Occipital lobe (tissue), 3 donors: ENCODE measurements at places on chromosomes 6 and 20. TPM values are rescaled to one million over a fixed set of nuclear protein-coding genes. Genes with fewer than 3 reads are reported as not detected.

The SLC22A16 gene
- total RNA-seq, result 0.31 TPM

DNA sequence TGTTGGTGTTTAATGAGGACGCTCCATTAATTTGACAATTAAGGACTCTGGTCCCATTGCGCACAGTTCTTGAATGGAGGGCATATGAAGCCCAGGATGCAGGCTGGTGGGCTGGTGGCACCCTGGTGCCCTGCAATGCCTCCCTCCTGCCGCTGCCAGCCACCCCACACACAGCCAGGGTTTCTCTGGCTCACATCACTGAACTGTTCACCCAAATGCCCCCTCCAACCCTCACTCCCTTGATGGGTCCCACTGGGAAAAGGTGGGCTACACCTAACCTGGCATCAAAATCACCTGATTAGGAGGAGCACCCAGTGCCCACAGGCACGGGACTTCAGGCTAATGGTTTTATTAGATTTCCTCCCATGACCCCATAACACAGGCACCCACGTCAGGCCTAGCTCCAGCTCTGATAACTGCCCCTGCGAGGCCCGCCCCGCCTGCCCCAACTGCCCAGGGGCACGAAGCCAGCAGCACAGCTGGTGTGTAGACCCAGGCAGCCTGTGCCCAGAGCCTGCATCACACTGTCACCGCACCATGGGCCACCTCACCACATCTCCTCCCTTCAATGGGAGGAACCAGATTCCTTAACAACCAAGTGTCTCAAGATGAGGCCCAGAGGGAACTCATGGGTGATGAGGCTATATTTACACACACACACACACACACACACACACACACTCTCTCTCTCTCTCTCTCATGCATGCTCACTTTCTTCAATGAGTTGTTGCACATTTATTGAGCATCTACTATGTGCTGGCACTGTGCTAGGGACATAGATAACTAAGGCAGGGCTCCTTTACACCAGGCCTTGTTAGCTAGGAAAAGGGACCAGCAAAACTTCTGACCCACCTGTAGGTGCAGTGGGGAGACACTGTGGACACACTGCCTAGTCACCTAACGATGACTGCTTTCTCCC, 107.3 kb downstream of the NOL4L start:
- DNase-seq, result no peak

- DNase-seq, result no peak
These were observed 257.5 kb upstream of the TCF21 start for GRCh38 chr6:133631421-133631820.

The BFSP1 gene
- total RNA-seq, result 0.31 TPM

The NCOA6 gene
- total RNA-seq, result 60.8 TPM

DNA sequence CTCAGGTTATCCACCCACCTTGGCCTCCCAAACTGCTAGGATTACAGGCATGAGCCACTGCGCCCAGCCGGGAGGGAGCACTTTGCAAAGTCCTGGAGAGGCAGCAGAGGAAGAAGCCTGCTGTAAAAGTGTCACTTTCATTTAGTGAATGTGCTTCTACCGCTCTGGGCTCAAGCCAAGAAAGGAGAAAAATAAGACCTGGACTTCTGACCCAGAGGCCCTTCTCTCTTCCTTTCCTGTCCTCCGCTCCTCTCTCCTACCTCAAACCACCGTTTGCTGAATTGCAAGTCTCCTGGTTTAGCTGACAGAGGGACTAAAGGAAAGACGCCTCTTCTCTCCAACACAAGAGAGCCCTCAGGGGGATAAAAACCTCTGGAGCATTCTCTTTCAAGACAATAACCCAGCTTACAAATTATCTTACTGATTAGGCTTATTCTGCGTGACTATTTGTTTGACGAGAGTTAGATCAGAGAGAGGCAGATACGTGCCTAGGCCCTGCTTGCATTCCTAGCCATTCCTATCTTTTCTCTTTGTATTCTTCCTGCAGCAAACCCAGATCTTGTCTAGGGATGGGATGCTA, 84.2 kb upstream of the SLC22A23 start:
- DNase-seq, result no peak

GRCh38 chr20:24056491-24056890, 67.9 kb upstream of the GGTLC1 start:
- DNase-seq, result no peak

DNA sequence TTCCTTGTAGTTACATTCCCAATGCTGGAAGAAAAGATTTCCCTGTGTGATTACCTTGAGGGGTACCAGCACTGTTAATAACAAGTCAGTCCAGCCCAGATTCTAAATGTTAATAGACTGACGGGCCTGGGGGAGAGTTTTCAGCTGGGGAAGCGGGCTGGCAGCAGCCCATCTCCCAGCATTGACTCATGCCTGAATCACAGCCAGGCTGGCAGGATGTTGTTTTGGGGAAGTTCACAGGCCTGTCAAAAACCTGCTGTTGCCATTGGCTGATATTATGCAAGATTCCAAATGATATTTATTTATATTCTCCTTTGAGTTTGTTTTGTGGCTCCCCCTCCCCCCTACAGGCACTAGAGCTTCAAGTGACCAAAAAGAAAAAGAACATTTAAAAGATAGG, 213.9 kb upstream of the CNR1 start:
- DNase-seq, result peak; percentile 53

The DLK2 gene
- total RNA-seq, result 7.3 TPM

GRCh38 chr20:46810448-46811223, 84.0 kb upstream of the EYA2 start:
- no peak for DNase-seq

DNA sequence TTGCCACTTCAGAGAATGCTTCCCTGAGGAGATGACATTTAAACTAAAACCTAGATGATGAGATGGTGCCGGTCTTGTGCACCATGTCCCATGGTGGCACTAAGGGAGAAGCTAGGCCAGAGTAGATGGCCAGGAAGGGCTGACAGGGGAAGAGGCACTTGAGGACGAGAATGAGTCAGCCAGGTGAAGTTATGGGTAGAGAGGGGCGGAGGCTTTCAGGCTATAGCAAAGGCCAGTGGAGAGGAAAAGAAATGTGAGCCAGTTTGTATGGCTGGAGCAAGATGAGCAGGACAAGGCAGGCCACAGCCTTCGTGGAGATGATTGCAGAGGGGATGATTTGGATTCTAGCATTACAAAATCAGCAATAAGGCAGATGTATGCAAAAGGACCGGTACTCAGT, 44.7 kb upstream of the ADGRF4 start:
- DNase-seq, result no peak

The KCNB1 gene
- total RNA-seq, result 5.8 TPM

The TUBB2A gene
- total RNA-seq, result 1,207 TPM

The AGPAT4 gene
- 73.2 TPM for total RNA-seq

DNA sequence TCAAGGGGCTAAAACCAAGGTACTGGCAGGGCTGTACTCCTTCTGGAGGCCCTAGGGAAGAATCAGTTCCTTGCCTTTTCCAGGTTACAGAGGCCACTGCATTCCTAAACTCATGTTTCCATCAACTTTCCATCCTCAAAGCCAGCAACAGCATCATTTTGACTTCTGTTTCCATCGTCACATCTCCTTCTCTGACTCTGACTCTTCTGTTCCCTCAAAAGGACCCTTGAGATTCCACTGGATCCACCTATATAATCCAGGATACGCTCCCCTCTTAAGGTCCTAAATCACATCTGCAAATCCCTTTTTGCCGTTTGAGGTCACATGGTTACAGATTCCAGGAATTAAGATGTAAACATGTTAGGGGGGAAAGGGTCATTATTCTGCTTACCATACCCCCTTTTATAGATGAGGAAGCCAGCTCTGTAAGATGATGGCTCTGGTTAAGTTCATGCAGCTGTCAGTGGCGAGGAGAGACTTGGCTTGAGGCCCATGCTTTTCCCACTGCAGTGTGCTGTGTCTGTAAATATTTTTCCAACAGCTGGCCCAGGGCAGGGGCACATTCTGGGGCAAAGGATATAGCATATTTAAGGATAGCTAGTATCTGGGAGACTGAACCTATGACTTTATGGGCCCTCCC, 114.6 kb downstream of the TNFRSF21 start:
- DNase-seq, result no peak

GRCh38 chr6:99434702-99435530, 9.8 kb upstream of the PNISR start:
- no peak for DNase-seq

GRCh38 chr6:4369616-4370015, 234.2 kb upstream of the ECI2 start:
- DNase-seq, result no peak

DNA sequence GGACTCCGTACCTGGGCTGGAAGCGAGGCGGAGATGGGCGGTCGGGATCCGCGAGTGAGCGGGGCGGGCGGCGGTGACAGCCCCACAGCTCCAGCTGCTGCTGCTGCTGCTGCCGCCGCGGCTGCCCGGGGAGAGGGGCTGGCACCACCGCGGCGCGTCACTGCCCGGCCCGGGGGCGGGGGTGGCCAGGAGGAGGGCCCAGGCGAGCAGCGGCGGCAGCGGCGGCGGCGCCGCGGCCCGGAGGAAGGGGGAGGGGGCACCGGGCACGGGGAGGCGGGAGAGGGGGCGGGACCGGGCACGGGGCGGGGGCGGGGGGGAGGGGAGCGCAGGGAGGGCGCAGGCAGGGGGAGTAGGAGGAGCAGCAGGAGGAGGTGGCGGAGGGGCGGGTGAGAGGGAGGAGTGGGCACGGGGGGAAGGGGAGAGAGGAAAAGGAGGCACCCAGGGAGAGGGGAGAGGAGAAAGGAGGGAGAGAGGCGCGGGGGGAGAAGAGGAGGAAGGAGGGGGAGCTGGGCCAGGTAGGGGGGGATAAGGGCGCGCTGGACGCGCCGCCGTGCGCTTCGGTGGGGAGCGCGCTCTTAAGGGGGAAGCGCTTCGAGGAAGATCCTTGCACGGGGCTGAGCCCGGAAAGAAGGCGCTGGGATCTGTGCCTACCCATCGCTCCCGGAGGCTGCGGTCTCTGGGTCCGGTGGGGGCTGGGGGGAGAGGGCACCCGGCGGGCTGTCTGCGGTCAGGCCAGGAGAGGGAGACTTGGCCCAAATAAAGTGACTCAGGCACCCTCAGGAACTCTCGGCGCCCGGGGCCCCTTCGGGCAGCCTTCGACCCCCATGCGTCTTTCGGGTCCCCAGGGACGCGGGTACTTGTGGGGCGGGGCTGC, 101.5 kb downstream of the NOL4L start:
- peak; percentile 71 for DNase-seq

DNA sequence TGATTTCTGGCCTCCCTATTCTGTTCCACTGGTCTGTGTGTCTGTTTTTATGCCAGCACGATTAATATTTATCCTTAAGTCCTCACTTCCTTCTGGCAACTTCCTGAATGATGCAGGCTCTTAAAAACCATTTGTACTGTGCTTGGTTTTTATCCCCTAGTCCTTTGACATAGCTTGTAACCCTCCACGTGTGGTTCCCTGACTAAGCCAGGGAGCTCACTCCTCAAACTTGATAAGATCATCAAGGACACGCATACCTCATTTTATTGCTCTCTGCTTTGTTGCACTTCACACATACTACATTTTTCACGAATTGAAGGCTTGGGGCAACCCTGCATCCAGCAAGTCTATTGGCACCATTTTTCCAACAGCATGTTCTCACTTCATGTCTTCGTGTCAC, 166.4 kb upstream of the UST start:
- DNase-seq, result no peak

DNA sequence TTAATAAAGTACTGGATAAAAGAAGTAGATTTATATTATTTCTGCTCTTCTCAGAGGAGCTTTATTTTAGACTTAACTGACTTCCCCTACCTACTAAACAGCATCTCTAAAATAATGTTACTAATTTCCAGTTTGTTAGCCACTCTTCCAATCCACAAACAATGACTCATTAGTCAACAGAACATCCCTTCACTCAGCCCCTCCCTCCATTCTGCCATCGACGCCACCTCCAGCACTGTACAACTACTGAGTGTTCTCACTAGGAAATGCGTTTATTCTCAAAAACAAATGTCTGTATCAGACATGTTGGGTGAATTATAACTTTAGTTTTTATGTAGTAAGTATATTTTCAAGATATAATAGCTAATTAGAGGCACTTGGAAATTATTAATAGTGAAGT, 427.0 kb downstream of the EYS start:
- DNase-seq, result no peak

The BPI gene
- not detected for total RNA-seq

- DNase-seq, result peak; percentile 19
These were observed 108.2 kb upstream of the GMDS start for GRCh38 chr6:2353412-2354137.

The NRSN1 gene
- 27.9 TPM for total RNA-seq

- DNase-seq, result no peak
These were observed 1260.8 kb upstream of the GJE1 start for GRCh38 chr6:140871911-140872310.

The ZNF341 gene
- 2.7 TPM for total RNA-seq

GRCh38 chr20:23225407-23226060, 125.1 kb upstream of the NXT1 start:
- DNase-seq, result no peak

- no peak for DNase-seq
These were observed 12.9 kb downstream of the SLC13A3 start for GRCh38 chr20:46638134-46638897.

- DNase-seq, result no peak
These were observed 1.5 kb upstream of the GNRH2 start for GRCh38 chr20:3041854-3042409.

DNA sequence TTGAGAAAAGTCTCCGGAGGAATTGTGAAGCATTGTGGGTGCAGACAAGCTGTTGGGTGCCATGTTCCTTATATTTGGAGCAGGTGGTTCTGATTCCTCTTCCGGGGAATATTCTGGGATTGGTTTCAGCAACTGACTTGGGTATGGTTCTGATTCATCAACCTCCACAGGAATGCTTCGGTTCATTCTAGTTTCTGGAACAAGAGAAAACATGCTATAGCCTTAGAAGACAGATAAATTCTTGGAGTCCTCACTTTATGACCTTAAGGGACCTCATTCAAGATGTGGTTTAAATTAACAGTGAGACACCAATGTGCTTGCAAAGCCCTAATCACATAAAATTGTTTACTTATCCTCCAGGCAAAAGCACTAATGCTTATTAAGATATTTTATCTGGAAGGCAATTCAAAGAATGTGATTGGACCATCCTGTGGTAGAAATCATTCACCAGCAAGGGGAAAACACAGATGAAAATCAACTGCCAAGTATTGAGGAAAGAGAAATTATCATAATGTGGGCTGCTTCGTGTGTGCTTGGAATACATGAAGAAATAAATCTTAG, 13.7 kb downstream of the TRAF3IP2 start:
- no peak for DNase-seq

The TRIM31 gene
- total RNA-seq, result not detected

The NRN1 gene
- 17.9 TPM for total RNA-seq

The NINL gene
- total RNA-seq, result 18.4 TPM

- DNase-seq, result no peak
These were observed 33.3 kb downstream of the KPNA5 start for GRCh38 chr6:116714296-116714695.

- peak; percentile 32 for DNase-seq
These were observed 525.8 kb upstream of the POU3F2 start for GRCh38 chr6:98308564-98308963.

The HLA-DMA gene
- total RNA-seq, result 0.94 TPM

- no peak for DNase-seq
These were observed 12.9 kb upstream of the NTSR1 start for GRCh38 chr20:62695448-62696414.

- DNase-seq, result no peak
These were observed 198.1 kb upstream of the NRSN1 start for GRCh38 chr6:23927935-23928334.
